ENCODE measurements at places on chromosomes 4 and X. TPM values are rescaled to one million over a fixed set of nuclear protein-coding genes. Genes with fewer than 3 reads are reported as not detected.

- no peak for DNase-seq
These were observed 153.9 kb downstream of the ATG4A start for GRCh38 chrX:108245462-108245861.

DNA sequence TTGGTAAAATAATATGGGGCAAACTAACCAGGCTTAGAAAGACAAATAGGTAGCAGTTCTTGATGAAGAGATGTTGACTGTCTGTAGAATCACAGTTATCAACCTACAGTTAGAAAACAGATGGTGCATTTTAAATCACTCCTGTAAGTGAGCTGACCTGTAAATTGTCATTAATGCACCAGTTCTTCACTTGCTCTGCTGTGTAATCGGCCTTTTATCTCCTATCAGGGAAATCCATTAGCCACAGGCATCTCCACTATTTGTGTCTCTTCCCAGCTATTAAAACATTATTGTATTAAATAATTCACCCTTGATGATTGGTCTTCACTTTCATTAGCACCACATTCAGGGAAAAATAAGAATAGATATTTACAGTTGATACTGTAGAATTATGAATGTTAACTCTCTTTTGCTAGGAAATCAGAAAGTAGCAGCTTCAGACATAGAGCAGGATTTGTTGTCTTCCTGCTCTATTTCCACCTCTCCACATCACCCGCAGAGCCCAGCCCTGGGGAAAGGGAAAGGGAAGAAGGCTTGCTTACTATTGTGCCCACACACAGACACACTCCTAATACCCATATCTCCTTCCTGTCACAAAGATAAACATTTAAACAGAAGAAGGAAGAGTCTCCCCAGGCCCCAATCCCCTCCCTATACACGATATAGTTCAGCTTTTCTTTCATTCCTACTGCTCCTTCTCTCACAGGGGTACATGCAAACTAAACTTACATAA is 97.1 kb downstream of the REELD1 start:
- no peak for DNase-seq

GRCh38 chr4:85200106-85200505 is 233.6 kb upstream of the WDFY3 start:
- DNase-seq, result no peak

- no peak for DNase-seq
These were observed 147.4 kb downstream of the SMIM20 start for GRCh38 chr4:26061248-26061986.

- no peak for DNase-seq
These were observed 297.8 kb downstream of the PPP3CA start for GRCh38 chr4:101049549-101050001.

- no peak for DNase-seq
These were observed 253.4 kb downstream of the EPHA5 start for GRCh38 chr4:65416891-65417290.

DNA sequence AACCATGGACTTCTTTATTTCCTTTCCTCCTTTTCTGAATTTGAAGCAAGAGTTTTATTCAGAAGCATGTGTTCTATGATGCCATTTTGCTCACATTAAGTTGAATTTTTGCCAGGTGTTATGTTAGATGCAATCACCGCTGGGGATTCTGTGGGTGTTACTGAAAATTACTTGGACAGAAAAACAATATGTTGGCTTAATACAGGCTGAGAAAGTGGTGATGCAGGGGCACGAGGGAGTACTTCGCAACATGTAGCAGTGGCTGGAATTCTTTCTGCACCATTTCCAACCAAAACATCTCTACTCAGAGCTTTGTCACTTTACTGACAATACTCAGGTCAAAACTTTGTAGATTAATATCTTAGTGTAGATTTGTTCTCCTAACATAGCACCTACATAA is 109.2 kb upstream of the PCDH18 start:
- DNase-seq, result no peak

Gene UGT8
- total RNA-seq, result 0.12 TPM

Gene GUF1
- total RNA-seq, result 13.2 TPM

Gene HSFX4
- not detected for total RNA-seq
